ENCODE measurements at places on chromosomes 3 and 15.

GRCh38 chr15:94277485-94277884, 46.1 kb downstream of the MCTP2 start:
- DNase-seq: peak; percentile 4

GRCh38 chr3:52245322-52246263, at the start of gene PPM1M:
TSS of gene PPM1M (plus strand) at chr3:52245759. CDS start at chr3:52245825, 66 bp downstream.
- DNase-seq: peak; percentile 49

GRCh38 chr3:16467393-16467792, 46.1 kb downstream of the RFTN1 start:
- DNase-seq: no peak

GRCh38 chr15:75713338-75713895, 769 bp upstream of the CSPG4 start:
- peak; percentile 38 for DNase-seq

GRCh38 chr3:177473184-177473583, 275.9 kb upstream of the TBL1XR1 start:
- no peak for DNase-seq

GRCh38 chr3:160686955-160687535, 10.1 kb downstream of the ARL14 start:
- DNase-seq: peak; percentile 47

DNA sequence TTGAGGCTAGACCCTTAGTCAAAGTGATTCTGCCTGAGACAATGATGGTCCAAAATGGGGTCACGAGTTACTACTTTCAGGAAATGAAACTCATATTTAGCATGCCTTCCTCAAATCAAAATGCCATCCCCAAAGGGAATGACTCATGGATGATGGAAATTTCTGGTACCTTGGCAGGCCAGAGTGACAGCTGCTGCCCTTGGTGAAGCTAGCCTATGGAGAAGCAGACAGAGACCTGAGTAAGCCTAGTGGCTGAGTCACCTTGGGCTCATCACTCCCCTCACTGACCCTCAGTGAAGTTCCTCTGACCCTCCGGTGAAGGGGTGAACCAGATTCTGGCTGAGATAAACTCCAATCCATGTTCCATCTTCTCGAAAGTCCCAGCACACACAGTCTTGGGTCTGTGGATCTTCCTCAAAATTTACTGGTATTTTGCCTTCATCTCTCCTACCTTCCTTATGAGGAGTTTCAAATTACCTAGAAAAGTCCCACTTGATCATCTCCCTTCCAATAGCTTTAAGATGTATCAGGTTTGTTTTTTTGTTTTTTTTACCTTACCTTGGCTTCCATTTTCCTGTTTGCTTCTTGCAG, 54.5 kb upstream of the ABHD17C start:
- no peak for DNase-seq

DNA sequence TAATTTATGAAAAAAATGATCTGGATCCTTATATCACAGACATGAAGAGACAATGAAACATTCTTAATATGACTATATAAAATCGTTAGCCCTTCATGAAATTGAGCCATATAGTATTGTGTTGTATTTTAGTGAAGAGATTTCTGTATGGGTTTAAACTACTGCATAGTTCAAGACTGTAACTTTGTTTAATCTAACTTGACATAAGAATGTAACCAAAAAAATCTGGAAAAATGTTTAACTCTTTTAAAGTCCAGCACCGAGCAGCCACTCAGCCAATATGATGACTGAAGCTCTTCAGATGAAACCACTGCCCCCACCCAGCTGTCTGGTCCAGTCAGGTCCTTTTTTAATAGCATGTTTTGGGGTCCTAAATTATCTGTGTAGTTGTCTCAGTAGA, 4.9 kb downstream of the NANOGP8 start:
- no peak for DNase-seq

GRCh38 chr3:116051040-116051439, 394.2 kb downstream of the LSAMP start:
- DNase-seq: no peak

GRCh38 chr3:76735152-76735551, 304.7 kb upstream of the ROBO2 start:
- peak; percentile 43 for DNase-seq

DNA sequence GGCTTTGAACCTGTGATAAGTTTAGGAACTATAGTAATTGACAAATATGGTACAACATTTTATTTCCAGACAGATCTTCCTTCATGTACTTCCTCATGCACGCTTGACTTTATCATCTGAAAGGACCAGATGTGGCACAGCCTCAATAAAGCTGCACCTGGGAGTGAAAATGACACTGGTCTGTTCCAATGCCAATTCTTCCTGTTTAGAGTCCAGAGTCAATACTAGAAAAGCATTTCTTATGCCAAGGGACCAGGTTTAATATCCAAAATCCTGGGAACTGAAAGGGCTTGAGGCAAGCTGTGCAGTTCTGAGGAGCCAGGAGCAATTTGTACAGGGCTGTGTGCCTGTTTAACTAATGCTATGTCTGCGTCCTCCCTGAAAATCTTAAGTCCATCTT, 15.3 kb downstream of the DPH6 start:
- DNase-seq: no peak

- DNase-seq: no peak
These were observed 1026.5 kb upstream of the CFAP20DC start for GRCh38 chr3:60076331-60076730.

DNA sequence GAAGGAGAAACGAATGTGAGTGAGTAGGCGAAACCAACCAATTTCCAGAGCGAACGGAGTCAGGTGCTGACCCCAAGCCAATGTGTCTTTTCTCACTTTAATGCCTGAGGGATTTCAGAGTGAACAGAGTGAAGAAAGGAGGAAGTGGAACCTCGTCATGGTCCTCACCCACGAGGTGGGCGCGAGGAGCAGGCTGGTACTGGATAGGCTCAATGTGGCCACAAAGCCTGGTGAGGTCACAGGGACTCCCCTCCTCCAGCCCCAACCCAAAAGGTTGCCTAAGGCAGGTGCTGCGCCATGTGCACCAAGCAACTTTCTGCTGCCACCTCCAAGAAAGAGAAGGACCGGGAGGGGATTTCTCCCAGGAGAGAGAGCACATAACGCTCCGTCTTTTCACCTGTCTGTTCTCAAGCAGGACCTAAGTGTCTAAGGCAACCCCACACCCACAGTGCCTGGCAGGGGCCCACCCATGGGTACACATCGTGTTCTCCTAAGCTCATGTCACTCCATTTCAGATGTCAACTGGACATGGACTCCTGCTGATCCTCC, 3.8 kb downstream of the NRROS start:
- no peak for DNase-seq

DNA sequence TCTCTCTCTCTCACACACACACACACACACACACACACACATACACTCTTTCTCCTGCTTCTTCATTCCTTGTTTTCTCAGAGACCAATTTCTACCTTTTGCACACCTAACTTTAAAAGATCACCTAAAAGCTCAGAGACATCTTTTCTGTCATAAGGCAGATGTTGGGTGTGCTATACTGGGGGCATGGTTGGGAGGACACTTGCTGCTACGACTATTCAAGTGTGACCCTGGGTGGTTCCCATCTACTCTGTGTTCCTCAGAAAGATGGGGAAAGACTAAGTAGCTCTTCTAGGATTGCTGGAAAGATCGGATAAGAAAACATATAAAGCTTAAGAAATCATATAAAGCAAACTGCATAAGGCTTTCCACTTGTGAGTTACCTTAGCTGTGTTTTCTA, 33.2 kb downstream of the TPRG1 start:
- DNase-seq: no peak

DNA sequence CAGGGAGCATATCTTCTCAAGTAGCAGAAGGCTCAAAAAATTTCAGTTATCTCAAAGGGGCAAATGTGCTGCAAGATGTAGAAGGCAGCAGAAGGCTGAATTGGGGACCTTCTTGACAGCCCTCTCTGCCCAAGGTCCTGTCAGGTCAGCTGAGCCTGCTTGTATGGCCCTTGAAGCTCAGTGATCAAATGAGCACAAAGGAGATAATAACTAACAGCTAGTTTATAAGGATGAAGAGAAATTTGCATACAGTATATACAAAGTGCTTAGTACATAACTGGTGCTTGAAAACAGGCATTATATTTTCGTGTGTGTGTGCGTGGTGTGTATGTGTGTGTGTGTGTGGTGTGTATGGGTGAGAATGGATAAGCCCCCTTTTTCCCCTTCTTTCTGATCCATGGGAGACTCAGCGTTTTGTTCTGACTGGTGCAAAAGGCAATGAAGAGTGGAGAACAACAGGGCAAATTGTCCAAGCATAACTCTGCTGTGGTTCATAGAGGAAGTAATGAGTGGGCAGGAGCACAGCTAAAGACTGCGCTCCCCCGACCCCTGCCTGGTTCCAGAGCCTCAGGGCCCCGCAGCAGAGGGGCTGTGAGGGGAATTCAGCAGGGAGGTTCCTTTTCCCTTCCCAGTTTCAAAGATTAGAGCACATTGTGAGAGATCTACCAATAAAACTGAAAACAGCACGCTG, 356.8 kb upstream of the NR2F2 start:
- DNase-seq: no peak

DNA sequence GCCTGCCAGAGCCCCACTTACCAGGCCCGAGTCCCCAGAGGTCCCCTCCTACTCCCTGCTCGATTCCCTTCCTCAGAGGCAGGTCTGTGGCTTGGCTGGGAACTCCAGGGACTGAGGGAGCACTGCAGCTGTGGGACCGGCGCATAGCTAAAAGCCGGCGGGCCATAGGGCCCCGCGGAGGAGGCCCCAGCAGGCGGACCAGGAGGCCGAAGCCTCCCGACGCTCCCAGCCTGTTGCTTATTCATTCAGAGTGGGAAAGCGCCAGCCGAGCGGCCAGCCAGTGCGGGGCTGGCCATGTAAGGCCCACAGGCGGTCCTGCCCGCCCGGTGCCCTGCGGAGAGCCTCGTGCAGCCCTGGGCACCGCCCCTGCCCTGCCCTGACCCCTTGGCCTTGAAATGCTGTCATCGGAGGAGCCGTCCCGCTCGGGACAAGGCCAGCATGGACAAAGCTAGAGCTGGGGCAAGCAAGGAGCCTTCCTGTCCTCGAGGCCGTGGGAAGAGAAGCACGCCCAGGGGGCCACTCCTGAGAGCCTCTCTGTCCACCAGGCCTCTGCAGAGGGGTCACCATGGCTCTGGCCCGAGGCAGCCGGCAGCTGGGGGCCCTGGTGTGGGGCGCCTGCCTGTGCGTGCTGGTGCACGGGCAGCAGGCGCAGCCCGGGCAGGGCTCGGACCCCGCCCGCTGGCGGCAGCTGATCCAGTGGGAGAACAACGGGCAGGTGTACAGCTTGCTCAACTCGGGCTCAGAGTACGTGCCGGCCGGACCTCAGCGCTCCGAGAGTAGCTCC, at the start of gene LOXL1:
LOXL1 (plus strand) TSS at position 244 of the 784 bp plus-strand sequence; CDS start at position 566, 322 bp downstream.
- DNase-seq: peak; percentile 81

DNA sequence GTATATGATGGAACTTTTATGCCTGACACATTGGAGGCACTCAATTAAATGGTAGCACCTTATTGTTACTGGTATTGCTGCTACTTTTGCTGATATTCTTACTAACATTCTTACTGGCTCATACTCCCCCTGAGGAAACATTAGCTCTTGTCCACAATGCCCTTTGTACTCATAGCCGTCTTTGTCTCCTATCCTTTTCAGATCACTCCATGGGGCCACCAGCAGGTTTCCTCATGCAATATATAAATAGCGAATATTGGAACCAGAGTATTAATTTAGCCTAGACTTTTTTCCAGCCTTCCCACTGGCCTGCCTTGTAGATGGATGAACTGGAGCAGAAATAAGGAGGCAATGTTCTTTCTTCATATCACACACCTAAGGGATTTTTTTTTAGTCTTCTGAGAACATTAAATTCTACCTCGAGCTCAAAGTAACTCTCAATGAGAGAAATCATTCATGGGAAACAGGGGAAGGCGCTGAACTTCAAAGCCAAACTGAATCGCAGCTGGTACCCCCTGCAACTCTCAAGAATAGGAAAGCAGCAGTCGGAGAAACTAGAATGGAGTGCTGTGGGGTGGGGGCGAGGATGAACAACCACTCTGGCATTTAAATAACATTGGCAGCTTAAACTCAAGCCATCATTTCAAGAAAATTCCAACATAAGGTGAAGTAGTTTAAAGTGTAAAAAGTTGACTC, 300.3 kb downstream of the TAFA4 start:
- no peak for DNase-seq

DNA sequence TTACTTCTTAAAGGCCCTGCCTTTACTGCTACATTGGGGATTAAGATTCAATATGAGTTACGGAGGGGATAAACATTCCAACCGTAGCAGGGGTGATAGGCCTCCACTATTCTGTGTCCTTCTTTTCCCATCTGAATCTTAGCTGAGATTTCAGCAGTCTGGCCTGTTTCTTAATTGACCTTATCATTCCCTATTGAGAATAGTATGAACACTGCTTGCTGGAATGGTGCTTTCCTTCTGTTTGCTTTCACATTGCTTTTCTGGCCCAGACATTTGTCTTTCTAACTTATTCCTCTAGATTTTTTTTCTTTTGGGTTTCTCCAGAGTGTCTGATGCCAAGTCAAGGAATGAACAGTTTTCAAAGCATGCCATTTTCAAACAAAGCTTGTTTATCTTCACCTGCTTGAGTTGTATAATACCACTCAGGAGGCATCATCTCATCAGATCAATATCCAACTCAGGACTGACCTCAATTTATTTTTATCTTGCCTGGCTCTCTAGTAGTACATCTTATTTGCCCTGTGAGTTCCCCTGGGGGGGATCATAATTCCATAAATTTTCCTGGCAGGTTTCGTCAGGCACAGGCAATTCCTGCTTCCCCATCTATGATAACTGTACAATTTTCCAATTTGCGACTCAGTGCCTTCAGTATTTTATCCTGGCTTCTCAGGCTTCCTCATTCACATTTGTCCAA, 161.1 kb upstream of the STT3B start:
- DNase-seq: no peak

GRCh38 chr3:144096016-144096415, 124.4 kb downstream of the DIPK2A start:
- no peak for DNase-seq

- DNase-seq: no peak
These were observed 22.2 kb downstream of the FXR1 start for GRCh38 chr3:180934638-180935037.

DNA sequence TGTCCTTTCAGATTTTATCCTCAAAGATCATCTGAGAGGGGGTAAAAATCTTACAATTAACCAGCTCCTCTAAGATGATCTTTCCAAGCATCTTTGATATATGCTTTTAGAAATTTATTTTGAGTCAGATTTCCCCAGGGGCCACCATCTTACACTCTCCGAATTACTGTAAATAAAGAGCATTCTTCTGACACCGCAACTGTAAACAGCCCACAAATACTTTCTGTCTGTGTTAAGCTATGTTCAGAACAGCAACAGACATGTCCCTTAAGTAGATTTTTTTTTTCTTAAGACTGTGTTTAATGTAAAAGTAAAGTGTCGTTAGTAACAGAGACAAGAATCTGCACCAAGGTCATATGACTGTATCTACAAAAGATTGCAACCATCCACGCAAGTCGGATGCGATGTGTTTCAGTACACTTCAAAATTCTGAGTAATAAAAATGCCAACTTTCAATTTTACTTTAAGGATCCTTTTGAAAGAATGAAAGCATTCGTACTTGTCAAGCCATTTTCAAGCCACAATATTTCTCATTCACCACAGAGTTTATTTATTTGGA, 159.0 kb upstream of the KCNH8 start:
- no peak for DNase-seq

DNA sequence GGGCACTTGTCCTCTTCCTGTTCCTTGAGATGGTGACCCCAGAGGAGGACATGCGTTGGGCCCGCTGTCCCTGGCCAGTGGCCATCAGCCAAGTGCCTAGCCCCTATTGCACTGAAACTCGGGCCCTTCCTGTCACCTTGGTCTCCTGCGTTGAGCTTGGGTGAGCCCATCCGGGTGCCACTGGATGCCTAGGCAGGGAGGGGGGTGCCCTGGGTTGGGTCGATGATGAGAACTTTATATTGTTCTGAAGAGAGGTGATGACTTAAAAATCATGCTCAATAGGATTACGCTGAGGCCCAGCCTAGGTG, 221.8 kb downstream of the SNRPN start:
- DNase-seq: no peak

- peak; percentile 87 for DNase-seq
These were observed 186.4 kb downstream of the ADAMTS9 start for GRCh38 chr3:64501298-64501906.
